Activated naive CD4-positive, alpha-beta T cell treated with anti-CD3 and anti-CD28 coated beads, Interleukin-2, amount 10 ng/mL, durations not matched to agents 7 days and 5 days (primary cell): ENCODE measurements at places on chromosomes 11 and 22.
A peak's percentile ranks its signal among the peaks of the same experiment; 100 is the strongest.

DNA sequence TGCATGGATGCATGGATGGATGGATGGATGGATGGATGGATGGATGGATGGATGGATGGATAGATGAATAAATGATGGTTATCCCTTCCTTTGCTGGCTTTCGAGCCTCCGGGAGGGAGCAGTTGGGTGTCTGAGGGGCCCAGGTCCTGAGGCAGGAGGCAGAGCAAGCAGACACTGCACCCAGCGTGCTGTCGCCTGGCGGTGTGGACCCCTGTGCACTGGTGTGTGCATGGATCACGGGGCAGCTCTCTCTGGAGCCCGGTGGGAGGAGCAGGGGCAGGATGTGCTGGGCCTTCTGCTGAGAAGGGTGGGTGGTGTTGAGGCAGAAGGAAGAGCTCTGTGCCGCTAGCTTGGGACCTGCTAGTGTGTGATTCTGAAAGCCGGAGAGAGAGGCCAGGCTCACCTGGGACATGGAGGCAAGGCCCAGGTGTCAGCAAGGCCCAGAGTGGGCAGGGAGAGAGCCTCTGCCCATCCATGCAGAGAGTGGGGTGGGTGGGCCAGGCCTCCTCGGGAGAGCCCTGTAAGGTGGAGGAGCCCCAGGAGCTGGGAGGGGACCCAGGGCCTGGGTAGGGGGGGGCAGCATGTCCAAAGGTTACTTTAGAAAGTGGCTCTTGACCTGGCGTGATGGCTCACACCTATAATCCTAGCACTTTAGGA lies 254.4 kb downstream of the BRD1 start:
- no peak overlapping the region for H3K27ac ChIP-seq
- no peak overlapping the region for H3K4me3 ChIP-seq
- DNase-seq: peak; percentile 4
- H3K36me3 ChIP-seq: no peaks in the 10 kb centered on the region
- H3K4me1 ChIP-seq: no peaks in the 10 kb centered on the region

GRCh38 chr11:73520353-73521061 lies 77.4 kb downstream of the FAM168A start:
- no peak for DNase-seq
- H3K27me3 ChIP-seq: no peaks in the 10 kb centered on the region
- H3K36me3 ChIP-seq: no peaks in the 10 kb centered on the region
- peaks cover 25% of the 10 kb centered on the region for H3K4me1 ChIP-seq
- H3K4me3 ChIP-seq: no peak overlapping the region

DNA sequence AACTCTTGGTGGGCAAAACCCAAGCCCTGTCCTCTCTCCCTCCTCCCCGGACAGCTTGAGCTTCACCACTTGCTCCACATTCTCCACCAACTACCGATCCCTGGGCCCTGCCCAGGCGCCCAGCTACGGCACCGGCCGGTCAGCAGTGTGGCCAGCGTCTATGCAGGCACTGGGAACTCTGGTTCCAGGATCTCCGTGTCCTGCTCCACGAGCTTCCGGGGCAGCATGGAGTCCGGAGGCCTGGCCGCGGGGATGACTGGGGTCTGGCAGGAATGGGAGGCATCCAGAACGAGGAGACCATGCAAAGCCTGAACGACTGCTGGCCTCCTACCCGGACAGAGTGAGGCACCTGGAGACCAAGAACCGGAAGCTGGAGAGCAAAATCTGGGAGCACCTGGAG lies 68.9 kb upstream of the RTL6 start:
- H3K4me3 ChIP-seq: no peak overlapping the region
- no peak overlapping the region for H3K27ac ChIP-seq
- no peaks in the 10 kb centered on the region for H3K4me1 ChIP-seq
- peaks cover 37% of the 10 kb centered on the region for H3K27me3 ChIP-seq

- no peak overlapping the region for H3K27ac ChIP-seq
- H3K4me3 ChIP-seq: no peak overlapping the region
- no peak for DNase-seq
- H3K4me1 ChIP-seq: no peaks in the 10 kb centered on the region
- no peaks in the 10 kb centered on the region for H3K36me3 ChIP-seq
- no peaks in the 10 kb centered on the region for H3K27me3 ChIP-seq
These were observed 65.9 kb downstream of the BLID start for GRCh38 chr11:122050021-122050690.

GRCh38 chr11:108933630-108934029 lies 268.8 kb downstream of the DDX10 start:
- H3K36me3 ChIP-seq: peaks cover 4% of the 10 kb centered on the region
- no peaks in the 10 kb centered on the region for H3K4me1 ChIP-seq
- DNase-seq: no peak
- no peak overlapping the region for H3K4me3 ChIP-seq

DNA sequence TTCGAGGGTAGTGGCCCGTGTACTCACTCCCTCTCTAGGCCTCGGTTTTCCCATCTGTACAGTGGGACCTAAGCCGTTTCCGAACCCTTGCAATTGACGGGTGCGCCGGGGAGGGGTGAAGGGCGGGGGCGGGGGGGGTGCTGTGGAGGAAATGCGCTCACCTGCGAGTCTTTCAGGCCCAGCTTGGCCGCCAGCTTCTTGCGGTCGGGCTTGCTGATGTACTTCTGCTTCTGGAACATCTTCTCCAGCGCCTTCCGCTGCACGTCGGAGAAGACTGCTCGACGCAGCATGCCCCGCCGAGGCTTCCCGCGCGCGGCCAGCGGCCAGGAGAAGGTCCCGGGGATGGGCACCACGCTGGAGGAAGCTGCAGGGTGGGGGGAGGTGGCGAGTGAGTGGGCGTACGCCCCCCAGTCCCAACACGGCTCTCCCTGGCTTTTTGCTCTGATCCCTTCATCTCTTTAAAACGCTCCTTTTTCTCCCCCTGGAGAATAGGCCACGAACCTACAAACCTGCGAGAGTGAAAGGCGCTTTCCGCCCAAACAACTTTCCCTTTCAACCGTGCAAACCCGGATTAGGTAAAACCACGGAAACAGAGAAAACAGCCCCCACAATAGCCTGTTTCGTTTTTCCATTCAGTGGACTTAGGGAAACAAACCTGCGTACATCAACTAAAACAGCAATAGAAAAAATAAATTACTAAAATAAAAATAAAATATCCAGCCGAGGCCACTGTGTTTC lies 3.2 kb downstream of the DBX1 start:
- DNase-seq: peak; percentile 50
- H3K27me3 ChIP-seq: peaks cover 86% of the 10 kb centered on the region
- H3K4me3 ChIP-seq: peak overlapping the region; percentile 65
- peaks cover 17% of the 10 kb centered on the region for H3K36me3 ChIP-seq

DNA sequence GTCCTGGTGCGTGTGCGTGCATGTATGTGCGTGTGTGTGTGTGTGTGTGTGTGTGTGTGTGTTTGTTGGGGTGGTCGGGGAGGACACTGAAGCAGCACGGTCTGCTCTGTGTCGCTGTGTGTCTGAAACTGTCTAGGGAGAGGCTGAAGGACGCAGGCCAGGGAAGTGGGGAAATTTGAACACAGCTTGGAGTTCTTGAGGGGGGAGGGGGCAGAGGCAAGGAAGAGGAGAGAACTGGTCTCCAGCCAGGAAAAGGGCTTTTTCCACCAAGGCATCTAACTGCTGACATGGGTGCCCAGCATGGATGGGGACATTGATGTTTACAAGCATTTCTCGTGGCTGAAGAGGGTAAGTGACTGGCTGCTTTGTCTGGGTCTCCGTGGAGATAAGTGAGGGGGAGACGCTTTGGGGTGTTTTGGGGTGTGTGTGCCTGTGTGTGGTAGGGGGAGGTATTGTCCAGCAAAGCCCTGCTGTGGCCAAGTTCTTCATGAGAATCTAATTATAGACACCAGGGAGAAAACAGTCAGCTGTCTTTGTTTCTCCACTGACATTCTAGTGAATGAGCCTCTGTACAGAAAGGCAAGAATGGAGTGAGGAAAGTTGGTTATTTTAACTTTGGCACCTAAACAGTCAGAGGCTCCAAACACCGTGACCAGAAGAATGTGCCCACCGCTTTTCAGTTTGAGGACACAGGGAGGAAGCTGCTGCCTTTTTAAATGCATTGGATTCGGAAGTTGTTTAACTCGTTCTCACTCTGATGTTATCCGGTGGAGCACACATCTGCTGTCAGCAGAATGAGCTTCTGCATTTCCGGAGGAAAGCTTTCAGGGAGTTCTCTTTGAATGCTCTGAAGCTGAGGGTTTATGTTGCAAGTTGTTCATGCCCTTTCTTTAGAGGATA lies 63.7 kb downstream of the PPFIBP2 start:
- H3K27ac ChIP-seq: peak overlapping the region; percentile 15
- H3K36me3 ChIP-seq: peaks cover 1% of the 10 kb centered on the region
- peaks cover 82% of the 10 kb centered on the region for H3K27me3 ChIP-seq
- H3K4me1 ChIP-seq: peaks cover 44% of the 10 kb centered on the region
- DNase-seq: peak; percentile 26

- no peak overlapping the region for H3K27ac ChIP-seq
- no peaks in the 10 kb centered on the region for H3K36me3 ChIP-seq
- no peak for DNase-seq
These were observed 110.8 kb downstream of the TEAD1 start for GRCh38 chr11:12784987-12785386.

DNA sequence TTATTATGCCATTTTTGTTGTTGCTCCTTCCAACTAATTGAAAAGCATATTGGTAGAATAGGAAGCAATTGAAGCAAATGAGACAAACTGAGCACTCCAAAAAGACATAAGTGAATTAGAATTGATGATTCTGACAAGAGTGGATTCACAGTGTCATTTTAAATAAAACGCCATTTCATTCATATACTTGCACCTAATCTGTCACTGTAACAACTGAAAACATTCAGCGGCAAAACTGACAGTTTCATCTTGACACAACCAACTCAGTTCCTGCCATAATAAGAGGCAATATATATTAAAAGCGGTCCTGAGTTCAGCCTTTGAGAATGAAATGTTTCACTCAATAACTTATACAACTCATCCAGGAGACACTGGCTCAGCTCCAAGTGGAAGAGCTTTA lies 306.8 kb downstream of the CNTN5 start:
- H3K36me3 ChIP-seq: no peaks in the 10 kb centered on the region
- H3K4me1 ChIP-seq: no peaks in the 10 kb centered on the region
- no peak for DNase-seq

GRCh38 chr11:833114-833791 lies 501 bp downstream of the CD151 start:
- peaks cover 3% of the 10 kb centered on the region for H3K36me3 ChIP-seq
- peaks cover 34% of the 10 kb centered on the region for H3K4me1 ChIP-seq
- no peak overlapping the region for H3K27ac ChIP-seq
- H3K27me3 ChIP-seq: peaks cover 64% of the 10 kb centered on the region

GRCh38 chr11:117796872-117797529 lies at the start of gene DSCAML1:
Gene DSCAML1 (minus strand): TSS chr11:117797216. CDS start chr11:117797079, 137 bp downstream.
- H3K4me1 ChIP-seq: peaks cover 3% of the 10 kb centered on the region
- H3K4me3 ChIP-seq: no peak within 1 kb of the TSS
- DNase-seq: peak; percentile 44
- H3K27me3 ChIP-seq: peaks cover 88% of the 10 kb centered on the region
- H3K36me3 ChIP-seq: no peaks in the 10 kb centered on the region
- H3K27ac ChIP-seq: no peak within 1 kb of the TSS

DNA sequence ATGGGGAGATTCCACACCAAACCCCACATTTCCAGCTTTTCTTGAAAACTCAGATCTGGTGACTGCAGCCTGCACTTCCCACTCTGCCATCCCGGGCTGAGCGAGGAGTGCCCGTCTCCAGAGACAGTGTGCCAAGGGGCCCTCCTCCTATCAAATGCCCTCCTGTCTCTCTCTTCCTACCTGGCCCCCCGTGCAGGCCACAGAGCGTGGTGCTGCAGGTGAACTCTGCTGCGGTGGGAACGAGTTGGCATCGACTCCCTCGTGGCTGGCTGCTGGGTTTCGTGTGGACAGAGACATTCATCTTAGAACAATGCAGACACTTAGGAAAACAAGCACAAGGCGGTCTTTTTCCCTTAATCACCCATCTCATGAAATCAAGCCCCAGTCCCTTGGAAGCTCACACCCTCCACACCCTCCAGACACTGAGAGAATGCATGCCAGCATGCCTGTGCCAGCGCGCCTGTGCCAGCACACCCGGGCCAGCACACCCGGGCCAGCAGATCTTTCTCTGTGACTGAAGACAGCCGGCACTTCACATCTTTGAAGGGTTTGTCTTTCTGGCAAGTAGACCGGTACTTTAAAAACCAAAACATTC lies 65.0 kb downstream of the PARVB start:
- H3K27me3 ChIP-seq: no peaks in the 10 kb centered on the region
- no peaks in the 10 kb centered on the region for H3K36me3 ChIP-seq
- no peak for DNase-seq

- no peaks in the 10 kb centered on the region for H3K27me3 ChIP-seq
- H3K27ac ChIP-seq: no peak overlapping the region
- H3K36me3 ChIP-seq: peaks cover 16% of the 10 kb centered on the region
- H3K4me3 ChIP-seq: no peak overlapping the region
- no peak for DNase-seq
These were observed 319.1 kb downstream of the BRD1 start for GRCh38 chr22:49508561-49508960.

GRCh38 chr11:111067994-111068393 lies 177.5 kb upstream of the POU2AF2 start:
- H3K4me3 ChIP-seq: no peak overlapping the region
- peaks cover 4% of the 10 kb centered on the region for H3K27me3 ChIP-seq
- DNase-seq: no peak
- H3K4me1 ChIP-seq: no peaks in the 10 kb centered on the region

- H3K4me3 ChIP-seq: no peak overlapping the region
- DNase-seq: no peak
- H3K36me3 ChIP-seq: no peaks in the 10 kb centered on the region
- H3K4me1 ChIP-seq: no peaks in the 10 kb centered on the region
- H3K27me3 ChIP-seq: no peaks in the 10 kb centered on the region
- H3K27ac ChIP-seq: no peak overlapping the region
These were observed 817.7 kb downstream of the TBC1D22A start for GRCh38 chr22:47580121-47580520.

DNA sequence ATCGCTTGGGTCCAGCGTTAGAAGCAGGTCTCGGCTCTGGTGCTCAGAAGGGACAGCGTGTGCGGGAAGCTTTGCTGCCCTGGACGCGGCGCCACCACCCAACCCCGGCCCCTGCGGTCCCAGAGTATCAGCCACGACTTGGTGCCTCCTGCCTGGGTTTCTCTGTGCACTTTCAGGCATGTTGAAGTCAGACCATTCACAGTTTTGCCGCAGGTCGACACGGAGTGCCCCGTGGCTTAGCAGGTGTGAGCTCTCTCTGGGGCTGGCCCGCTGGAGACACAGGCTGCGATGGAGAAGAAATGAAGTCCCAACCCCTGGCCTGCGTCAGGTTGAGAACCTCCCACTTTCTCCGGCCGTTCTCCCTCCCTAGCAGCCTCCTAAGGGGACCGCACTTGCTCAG lies 494.5 kb downstream of the BRD1 start:
- no peaks in the 10 kb centered on the region for H3K36me3 ChIP-seq
- no peak for DNase-seq

DNA sequence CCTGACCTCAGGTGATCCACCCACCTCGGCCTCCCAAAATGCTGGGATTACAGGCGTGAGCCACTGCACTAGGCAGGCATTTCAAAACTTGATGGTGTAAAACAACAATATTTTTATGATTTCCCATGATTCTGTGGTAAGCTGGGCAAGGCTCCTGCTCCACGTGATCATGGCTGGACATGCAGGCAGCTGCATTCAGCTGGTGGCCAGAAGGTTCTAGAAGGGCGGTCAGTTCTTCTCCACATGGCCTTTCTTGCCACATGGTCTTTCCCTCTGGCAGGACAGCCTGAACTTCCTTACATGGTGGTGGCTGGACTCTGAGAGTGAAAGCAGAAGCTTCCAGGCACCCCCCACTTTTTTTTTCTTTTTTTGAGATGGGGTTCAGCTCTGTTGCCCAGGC lies 9.9 kb upstream of the RASD2 start:
- H3K4me3 ChIP-seq: no peak overlapping the region
- no peaks in the 10 kb centered on the region for H3K4me1 ChIP-seq
- H3K27ac ChIP-seq: no peak overlapping the region
- H3K27me3 ChIP-seq: peaks cover 8% of the 10 kb centered on the region
- no peak for DNase-seq
